ENCODE measurements at places on chromosomes 13 and 19. TPM values are rescaled to one million over a fixed set of nuclear protein-coding genes. Genes with fewer than 3 reads are reported as not detected.

DPF1 gene
- total RNA-seq: 5.1 TPM

ZIC5 gene
- 2.7 TPM for total RNA-seq

CLDND2 gene
- total RNA-seq: 13.0 TPM

KRTDAP gene
- total RNA-seq: not detected

CNN2 gene
- total RNA-seq: 117 TPM

HSPH1 gene
- 62.5 TPM for total RNA-seq

TIMM13 gene
- 60.1 TPM for total RNA-seq

PRKCG gene
- 7.3 TPM for total RNA-seq

LAIR1 gene
- 0.21 TPM for total RNA-seq

OR10H1 gene
- total RNA-seq: not detected

FRY gene
- 0.11 TPM for total RNA-seq
